Renal pelvis (tissue), 12 donors: ENCODE measurements at places on chromosomes 6 and 20. TPM values are rescaled to one million over a fixed set of nuclear protein-coding genes. Genes with fewer than 3 reads are reported as not detected.

GRCh38 chr6:144311361-144311760 lies 26.2 kb downstream of the UTRN start:
- no peak for DNase-seq

GRCh38 chr6:46575530-46575929 lies 77.1 kb downstream of the CYP39A1 start:
- DNase-seq = no peak

DNA sequence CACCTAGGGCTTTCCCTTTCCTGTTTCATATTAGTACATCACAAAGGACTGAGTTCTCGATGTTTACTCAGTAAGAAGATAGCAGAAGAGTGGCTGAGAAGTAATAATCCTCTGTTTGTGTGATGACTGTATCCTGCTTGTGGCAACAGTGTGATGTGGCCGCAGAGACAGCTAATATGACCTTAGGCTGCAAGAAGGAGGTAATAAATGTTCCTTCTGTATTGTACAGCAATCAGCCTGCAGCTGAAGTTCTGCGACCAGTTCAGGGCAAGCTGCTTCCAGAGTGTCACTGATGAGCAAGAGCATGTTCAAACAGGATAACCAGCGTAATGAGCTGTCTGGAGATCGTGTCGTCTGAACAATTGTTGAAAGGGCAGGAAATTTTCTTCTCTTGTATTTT lies 70.9 kb downstream of the OPN5 start:
- no peak for DNase-seq

GRCh38 chr6:84449220-84449619 lies 221.8 kb upstream of the CEP162 start:
- DNase-seq = peak; percentile 53

GRCh38 chr6:44735630-44735963 lies 348.1 kb downstream of the CDC5L start:
- no peak for DNase-seq

- peak; percentile 48 for DNase-seq
These were observed 148.3 kb upstream of the PROKR2 start for GRCh38 chr20:5464901-5465603.

GRCh38 chr6:21842875-21843645 lies 249.5 kb downstream of the SOX4 start:
- DNase-seq = no peak

DNA sequence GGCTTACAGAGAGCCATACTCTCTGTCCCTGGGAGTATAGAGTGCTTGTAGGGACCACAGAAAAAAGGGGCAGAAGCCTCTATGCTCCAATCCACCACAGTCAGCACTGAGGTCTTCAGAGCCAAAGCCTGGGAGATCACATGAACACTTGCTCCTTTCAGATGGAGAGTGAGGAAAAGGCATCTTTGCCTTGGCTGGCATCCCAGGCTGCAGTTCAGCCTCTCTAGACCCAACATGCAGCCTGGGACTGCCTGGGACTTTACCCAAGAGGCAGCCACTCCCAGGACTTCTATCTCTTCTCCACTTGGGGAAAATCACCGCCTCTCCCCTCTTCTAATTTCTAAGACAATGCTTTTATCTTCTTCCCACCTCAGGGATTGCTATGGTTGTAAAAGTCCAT lies 46.5 kb upstream of the MYLIP start:
- DNase-seq = no peak

- no peak for DNase-seq
These were observed 931.4 kb downstream of the QKI start for GRCh38 chr6:164345806-164346496.

GRCh38 chr20:12570371-12570770 lies 438.4 kb upstream of the SPTLC3 start:
- DNase-seq = no peak

GRCh38 chr6:121865811-121866210 lies 430.4 kb downstream of the GJA1 start:
- DNase-seq = no peak

GRCh38 chr20:32580970-32581838 lies 3.9 kb downstream of the NOL4L start:
- no peak for DNase-seq

GRCh38 chr6:167933847-167934246 lies 63.6 kb upstream of the KIF25 start:
- DNase-seq = no peak

GRCh38 chr6:107670792-107671199 lies 153.3 kb downstream of the SCML4 start:
- no peak for DNase-seq

- DNase-seq = no peak
These were observed 96.9 kb downstream of the TCP11 start for GRCh38 chr6:35044145-35044745.

GRCh38 chr20:25605148-25605547 lies 18.7 kb downstream of the NANP start:
- no peak for DNase-seq

- DNase-seq = no peak
These were observed 45.1 kb upstream of the TASP1 start for GRCh38 chr20:13683833-13684232.

- DNase-seq = no peak
These were observed 77.0 kb upstream of the LTV1 start for GRCh38 chr6:143766185-143766553.

- no peak for DNase-seq
These were observed 295.2 kb downstream of the PTPRT start for GRCh38 chr20:42894483-42894882.

DNA sequence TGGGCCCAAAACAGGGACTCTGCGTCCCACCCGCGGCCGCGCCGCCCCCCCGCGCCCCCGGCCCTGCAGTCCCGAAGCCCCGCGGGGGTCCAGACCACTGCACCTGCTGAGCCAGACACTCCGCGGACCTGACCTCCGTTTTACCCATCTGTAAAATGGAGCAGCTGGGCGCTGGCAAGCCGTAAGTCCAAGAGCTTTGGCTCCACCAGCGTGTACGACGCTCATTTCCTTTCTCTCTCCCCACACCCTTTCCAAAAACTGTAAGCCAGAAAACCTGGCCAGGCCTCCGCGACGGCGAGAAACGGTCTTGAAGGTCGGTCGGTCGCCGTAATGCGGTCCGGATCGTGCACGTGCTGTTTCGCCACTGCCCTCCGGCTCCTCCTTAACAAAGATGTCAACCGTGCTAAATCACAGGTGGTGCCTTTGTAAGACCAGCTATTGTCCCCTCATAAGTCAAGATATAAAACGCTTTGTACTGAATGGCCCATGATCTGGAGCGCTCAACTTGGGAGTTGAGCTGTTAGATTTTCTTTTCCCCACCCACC lies 7.8 kb upstream of the NR2E1 start:
- no peak for DNase-seq

DNA sequence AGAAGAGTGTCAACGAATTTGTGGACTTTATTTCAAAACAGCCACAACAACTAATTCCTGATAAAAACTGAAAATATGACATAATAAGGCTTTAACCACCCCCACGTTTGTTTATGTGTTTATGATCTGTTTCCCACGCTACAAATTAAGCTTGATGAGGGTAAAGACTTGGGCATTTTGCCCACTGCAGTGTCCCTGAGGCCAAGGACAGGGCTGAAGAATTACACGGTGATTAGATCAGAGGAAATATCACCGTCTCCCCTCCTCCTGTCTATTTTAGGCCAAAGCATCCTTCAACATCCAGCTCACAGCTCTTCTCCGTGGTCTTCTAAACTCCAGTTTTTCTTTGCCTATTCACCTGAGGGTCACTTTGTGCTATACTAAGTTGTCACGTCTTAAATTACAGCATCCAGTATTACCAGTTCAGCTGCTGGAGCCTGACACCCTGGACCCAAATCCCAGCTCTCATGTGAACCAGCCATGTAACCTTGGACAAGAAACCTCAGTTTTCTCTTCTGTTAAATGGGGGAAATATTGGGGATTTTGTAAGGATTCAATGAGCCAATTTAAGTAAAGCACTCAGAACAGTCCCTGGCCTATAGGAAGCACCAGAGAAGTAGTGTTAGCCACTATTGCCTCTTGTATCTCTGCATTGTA lies 15.2 kb upstream of the ARFGEF2 start:
- DNase-seq = no peak

DNA sequence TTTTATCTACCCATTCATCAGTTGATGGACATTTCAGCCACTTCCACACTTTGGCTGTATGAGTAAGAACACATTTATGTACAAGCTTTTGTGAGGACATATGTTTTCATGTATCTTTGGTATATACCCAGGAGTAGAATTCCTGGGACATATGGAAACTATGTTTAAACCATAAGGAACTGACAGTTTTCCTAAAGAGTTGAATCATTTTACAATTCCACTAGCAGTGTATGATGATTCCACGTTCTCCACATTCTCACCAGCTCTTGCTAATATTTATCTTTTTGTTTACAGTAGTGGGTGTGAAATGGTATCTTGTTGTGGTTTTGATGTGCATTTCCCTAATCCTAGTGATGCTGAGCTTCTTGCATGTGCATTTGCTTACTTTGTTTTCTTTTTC lies 338.1 kb downstream of the PLCB1 start:
- DNase-seq = no peak

DNA sequence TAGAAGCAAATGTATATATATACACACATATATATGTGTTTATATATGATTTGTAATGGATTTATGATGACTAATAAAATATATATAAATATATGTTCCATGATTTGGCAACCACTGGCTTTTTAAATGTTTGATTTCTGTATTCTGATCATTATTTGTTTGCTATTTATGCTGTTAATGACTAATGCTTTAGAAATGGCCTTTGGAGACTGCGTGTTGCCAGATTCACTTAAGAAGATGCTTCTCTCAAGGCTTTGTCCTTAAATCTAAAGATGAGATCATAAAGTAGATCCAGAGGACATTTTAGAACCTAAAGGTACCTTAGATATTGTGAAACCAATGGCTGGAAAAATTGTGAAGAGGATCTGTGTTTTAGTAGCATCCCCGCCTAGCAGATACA lies 116.0 kb upstream of the SUPT3H start:
- no peak for DNase-seq

DNA sequence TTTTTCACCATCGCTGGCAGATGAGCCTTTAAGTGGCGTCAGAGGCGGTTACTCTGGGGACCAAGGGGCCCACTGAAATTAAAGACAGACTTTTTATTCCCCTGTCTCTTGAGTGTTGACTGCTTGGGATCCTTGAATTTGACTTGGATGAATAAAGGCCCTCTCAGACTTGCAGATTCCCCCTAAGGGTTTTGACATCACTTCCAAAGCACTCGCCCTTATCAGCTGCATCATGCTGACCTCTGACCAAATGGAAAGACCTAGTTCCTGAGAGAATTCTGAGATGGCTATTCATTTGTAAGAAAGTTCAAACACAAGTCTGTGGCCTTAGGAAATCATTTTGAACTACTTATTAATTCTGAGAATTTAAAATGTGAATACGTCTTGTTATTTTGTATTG lies 13.5 kb upstream of the MOXD1 start:
- no peak for DNase-seq

- no peak for DNase-seq
These were observed 167.6 kb downstream of the ERMARD start for GRCh38 chr6:169918954-169919549.

GRCh38 chr20:47576516-47577033 lies 74.9 kb downstream of the NCOA3 start:
- DNase-seq = peak; percentile 96

DNA sequence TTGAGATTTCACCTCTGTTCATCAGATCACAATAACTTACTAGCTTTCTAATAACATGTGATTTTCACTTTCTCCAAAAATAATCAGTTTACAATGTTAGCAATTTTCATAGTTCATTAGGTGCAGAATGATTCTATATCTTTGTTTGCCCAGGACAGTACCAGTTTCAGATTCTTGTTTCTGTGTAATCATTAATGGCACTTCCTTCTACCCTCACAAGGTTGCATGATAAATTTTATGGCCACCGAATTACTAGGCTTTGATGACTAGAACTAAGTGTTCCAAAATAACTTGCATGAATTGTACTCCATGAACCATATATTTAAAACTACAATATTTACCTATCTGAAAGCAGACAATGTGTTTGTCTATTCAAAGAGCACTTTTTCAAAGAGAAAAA lies 442.3 kb downstream of the EPHA7 start:
- no peak for DNase-seq

DNA sequence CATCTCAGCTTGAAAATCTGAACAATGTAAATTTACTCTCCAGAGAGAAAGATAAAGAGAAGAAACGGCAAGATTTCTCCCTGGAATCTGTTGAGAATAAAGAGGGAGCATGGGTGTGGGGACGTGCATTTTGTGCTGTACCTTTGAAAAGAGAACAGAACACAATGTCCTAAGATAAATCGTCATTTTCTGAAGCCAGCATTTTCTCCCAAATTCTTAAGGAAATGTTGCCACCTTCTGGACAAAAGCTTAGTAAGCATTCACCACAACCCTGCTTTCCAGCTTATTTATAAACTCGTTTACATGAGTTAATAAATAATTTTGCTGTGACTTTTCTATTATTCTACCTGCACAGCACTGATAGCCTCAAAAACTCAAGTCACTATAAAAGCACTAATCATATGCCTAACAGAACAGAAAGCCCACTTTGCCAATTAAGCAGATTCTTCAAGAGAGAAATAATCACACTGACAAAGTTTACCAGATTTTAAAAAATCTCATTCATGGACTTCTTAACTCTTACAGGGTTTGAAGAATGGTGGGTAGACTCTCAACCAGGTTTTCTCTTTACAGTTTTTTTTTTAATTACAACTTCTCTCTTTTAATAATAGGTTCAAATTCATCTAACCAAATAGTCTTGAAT lies 155.8 kb downstream of the MBOAT1 start:
- DNase-seq = peak; percentile 76

DNA sequence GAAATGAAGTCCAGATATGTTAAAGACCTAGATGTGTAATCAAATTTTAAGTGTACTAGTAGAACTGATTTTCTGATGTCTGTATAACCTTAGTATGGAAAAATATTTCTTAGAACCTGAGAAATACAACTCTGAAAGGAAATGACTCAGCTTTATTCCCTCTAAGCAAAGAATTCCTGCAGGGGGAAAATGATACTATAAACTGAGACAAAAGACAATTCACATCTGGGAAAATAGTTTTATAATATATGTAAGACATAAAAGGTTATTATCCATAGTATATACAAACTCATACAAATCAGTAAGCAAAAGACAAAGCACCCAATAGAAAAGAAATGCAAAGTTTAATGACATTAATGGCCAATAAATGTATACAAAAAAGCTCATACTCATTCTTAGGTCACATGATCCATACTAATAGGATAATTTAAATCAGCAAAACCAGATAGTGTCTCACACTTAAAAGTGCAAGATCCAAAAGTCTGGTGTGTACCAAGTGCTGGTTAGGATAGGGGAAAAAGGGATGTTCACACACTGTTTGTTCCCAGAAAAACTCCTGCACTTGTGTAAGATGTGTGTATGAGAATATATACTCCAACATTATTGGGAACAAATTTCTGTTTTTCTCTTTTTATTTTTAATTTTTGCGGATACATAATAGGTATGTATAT lies 22.6 kb downstream of the RNF217 start:
- no peak for DNase-seq

- DNase-seq = no peak
These were observed 173.0 kb downstream of the GMDS start for GRCh38 chr6:2072453-2072852.

The THEMIS gene
- not detected for polyA plus RNA-seq

The MCHR2 gene
- polyA plus RNA-seq = not detected

The HSPA1A gene
- 112 TPM for polyA plus RNA-seq

The GPR63 gene
- polyA plus RNA-seq = 2.7 TPM

The POU5F1 gene
- 7.2 TPM for polyA plus RNA-seq

The C6orf163 gene
- polyA plus RNA-seq = 2.4 TPM

The LYRM2 gene
- polyA plus RNA-seq = 44.1 TPM

The CUTA gene
- polyA plus RNA-seq = 225 TPM

The LINC00237 gene
- polyA plus RNA-seq = not detected

The ADGRF4 gene
- 0.29 TPM for polyA plus RNA-seq

The HLA-E gene
- 106 TPM for polyA plus RNA-seq

The ROS1 gene
- polyA plus RNA-seq = 0.11 TPM

The PCED1A gene
- 85.7 TPM for polyA plus RNA-seq
